ENCODE measurements at places on chromosomes 3 and 15.
A peak's percentile ranks its signal among the peaks of the same experiment; 100 is the strongest.

- ATAC-seq, result peak; percentile 5
Observed at GRCh38 chr15:31327669-31328427, 1.2 kb downstream of the KLF13 start.

DNA sequence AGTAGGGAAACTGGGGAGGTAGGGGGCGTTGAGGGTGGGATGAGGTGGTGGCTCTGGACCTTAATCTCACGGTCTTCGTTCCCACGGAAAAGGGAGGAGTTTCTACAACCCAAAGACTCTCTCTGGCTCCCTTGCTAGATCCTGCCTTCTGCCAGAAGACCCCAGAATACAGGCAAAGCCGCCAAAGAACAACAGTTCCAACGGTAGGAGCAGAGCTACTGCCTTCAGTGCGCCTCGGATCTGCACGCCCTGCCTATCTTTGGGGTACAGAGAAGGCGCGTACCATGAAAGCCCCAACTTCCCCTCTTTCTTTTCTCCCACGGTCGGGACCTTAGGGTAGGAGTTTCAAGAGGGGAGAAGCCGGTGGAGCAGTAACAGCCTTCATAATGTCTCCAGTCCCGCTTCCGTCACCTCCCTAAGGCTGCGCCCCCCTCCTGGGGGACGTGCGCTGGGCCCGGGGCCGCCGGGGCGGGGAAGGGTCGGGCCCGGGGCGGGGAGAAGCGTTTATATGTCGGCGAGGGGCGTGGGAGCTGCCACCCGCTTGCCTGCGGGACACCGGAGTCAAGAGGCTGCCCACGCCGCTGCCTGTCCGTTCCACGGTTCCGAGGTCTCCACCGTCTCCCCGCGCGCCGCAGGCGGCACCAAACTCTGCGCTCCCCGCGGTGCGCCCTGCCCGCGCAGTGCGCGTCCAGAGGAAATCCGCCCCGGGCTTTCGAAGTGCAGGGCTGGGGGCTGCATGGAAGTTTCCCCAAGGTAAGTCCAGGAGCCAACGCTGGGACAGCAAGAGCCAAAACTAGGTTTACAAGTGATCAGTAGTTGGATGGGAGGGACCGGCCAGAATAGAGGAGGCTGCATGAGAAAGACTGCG lies at the start of gene COL6A6:
Gene COL6A6 (plus strand): TSS at position 533 of the 868 bp plus-strand sequence. CDS start 43,188 bp downstream, outside the sequence.
- ATAC-seq, result no peak

GRCh38 chr3:28677581-28677980 lies 329.0 kb upstream of the AZI2 start:
- peak; percentile 5 for ATAC-seq

- ATAC-seq, result peak; percentile 72
Observed at GRCh38 chr3:129087138-129087702, 26.6 kb downstream of the GP9 start.

DNA sequence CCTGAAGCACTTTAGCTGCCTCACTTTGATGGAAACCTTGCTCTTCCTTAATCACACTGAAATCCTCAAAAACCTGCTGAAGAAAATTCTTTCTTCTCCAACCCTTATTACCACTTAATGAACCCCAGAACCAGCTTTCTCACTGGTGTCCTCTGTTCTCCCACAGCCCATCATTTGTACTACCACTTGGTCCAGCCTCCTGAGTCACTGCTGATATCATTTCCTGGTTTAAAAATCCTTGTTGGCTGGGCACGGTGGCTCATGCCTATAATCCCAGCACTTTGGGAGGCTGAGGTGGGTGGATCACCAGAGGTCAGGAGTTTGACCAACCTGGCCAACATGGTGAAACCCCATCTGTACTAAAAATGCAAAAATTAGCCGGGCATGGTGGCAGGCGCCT lies 418.6 kb upstream of the KCNMB2 start:
- ATAC-seq, result no peak

GRCh38 chr3:158165730-158166129 lies 55.8 kb downstream of the RSRC1 start:
- ATAC-seq, result no peak

GRCh38 chr15:47846128-47846868 lies 129.0 kb downstream of the SEMA6D start:
- no peak for ATAC-seq

DNA sequence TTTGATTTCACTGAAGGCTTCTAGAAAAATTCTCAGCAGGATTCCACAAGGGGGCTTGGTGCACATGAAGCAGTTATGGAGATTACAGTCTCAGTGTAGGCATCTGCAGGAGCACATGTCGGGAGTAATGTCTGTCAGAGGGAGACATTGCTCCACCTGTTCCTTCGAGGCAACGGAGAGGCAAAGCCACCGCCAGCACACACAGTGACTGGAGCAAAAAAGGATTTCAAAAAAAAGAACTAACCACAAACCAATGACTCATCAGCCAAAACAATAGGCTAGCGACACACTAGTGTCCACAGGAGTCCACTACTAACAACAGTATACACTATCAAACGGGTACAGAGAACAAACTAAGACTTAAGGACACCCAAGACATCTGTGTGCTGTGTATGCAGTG lies 68.9 kb downstream of the NPTN start:
- no peak for ATAC-seq

DNA sequence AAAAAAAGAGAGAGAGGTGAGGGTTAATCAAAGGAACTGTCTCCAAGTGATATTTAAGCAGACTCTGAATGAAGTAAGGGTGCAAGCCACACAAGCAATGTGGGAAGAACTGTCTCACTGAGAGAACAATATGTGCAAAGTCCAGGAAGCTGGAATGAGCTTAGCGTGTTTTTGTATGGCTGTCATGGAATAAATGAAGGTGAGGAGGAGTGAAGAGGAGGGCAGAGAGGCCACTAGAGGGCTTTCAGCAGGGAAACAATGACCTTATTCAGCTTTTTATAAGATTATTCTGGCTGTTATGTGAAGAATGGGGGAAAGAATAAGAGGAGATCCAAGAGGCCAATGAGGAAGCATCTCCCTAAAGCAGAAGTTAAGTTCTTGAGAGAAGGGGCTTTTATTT lies 86.9 kb upstream of the COL8A1 start:
- ATAC-seq, result no peak

DNA sequence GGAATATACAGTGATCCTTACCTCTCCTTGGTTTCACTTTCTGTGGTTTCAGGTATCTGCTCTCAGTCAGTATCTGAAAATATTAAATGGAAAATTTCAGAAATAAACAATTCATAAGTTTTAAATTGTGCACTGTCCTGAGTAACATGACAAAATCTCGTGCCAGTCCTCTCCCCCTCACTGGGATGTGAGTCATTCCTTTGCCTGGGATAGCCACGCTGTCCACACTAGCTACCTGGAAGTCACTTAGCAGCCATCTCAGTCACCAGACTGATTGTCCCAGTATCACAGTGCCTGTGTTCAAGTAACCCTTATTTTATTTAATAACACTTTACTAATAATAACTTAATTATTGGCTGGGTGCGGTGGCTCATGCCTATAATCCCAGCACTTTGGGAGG lies 15.3 kb upstream of the KLHL25 start:
- no peak for ATAC-seq

GRCh38 chr3:43699864-43700263 lies 9.1 kb downstream of the ABHD5 start:
- no peak for ATAC-seq

GRCh38 chr15:81304226-81304625 lies 19.7 kb downstream of the STARD5 start:
- peak; percentile 32 for ATAC-seq

DNA sequence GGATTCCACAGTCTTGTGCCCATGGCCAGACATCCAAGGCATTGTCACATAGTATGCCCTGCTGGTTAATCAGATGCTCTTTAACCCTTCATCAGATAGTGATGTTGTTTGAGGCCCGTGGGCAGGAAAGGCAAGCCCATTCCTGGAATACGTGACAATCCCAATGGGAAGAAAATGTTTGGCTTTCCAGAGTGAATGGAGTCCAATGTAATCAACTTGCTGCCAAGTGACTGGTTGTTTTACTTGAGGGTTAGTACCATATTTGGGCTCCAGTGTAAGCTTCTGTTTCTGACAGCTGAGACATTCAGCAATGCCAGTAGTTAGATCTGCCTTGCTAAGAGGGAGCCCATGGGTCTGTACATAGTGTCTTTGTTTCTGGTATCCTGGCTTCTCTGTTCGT lies 31.3 kb downstream of the RPL39L start:
- ATAC-seq, result peak; percentile 19

- ATAC-seq, result no peak
Observed at GRCh38 chr3:112979244-112979832, 4.4 kb upstream of the CD200R1 start.

GRCh38 chr3:159770998-159771397 lies 217.6 kb upstream of the IL12A start:
- no peak for ATAC-seq

- ATAC-seq, result peak; percentile 86
Observed at GRCh38 chr3:14204515-14205284, 26.1 kb downstream of the LSM3 start.

DNA sequence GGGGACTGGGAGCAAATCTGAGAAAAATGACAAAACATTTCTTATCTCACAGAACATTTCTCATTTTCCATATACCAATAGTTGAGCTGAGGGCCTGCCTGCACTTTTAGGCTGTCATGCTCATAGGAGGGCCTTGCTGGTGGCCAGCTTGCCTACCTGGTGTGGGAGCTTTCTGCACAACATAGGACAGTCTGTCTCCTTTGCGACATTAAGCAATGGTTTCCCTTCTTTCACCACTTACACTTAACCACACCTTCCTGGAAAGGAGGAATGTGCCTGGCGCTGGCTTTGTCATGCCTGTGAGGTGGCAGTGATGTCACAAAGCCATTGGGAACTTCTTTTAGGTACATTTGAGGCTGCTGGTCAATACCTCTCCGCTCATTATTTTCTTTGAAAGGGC lies 5.7 kb downstream of the SNAPC5 start:
- no peak for ATAC-seq

Data from gastroesophageal sphincter (tissue), 4 donors.